ENCODE measurements at places on chromosomes 16 and 17. TPM values are rescaled to one million over a fixed set of nuclear protein-coding genes. Genes with fewer than 3 reads are reported as not detected.

Gene KRT27
- not detected for total RNA-seq

Gene GDE1
- 50.5 TPM for total RNA-seq

Gene MYL4
- 2.0 TPM for total RNA-seq

Gene CSH2
- not detected for total RNA-seq

Gene EVPL
- not detected for total RNA-seq

Gene CHST5
- not detected for total RNA-seq

Gene JPH3
- 0.09 TPM for total RNA-seq

Gene TANC2
- 30.8 TPM for total RNA-seq

Gene MED31
- 28.0 TPM for total RNA-seq

GRCh38 chr17:37133136-37133535 is 184.4 kb downstream of the AATF start:
- no peaks in the 10 kb centered on the region for H3K27me3 ChIP-seq
- H3K36me3 ChIP-seq, result peaks cover 18% of the 10 kb centered on the region
- H3K27ac ChIP-seq, result no peak overlapping the region
- DNase-seq, result no peak
- no peak overlapping the region for H3K4me3 ChIP-seq

- no peaks in the 10 kb centered on the region for H3K36me3 ChIP-seq
- H3K4me1 ChIP-seq, result no peaks in the 10 kb centered on the region
- H3K27ac ChIP-seq, result no peak overlapping the region
- DNase-seq, result no peak
These were observed 703.2 kb downstream of the MAF start for GRCh38 chr16:78897299-78897698.

GRCh38 chr17:78082988-78083387 is 45.6 kb downstream of the TMC6 start:
- no peaks in the 10 kb centered on the region for H3K4me1 ChIP-seq
- no peak for DNase-seq

DNA sequence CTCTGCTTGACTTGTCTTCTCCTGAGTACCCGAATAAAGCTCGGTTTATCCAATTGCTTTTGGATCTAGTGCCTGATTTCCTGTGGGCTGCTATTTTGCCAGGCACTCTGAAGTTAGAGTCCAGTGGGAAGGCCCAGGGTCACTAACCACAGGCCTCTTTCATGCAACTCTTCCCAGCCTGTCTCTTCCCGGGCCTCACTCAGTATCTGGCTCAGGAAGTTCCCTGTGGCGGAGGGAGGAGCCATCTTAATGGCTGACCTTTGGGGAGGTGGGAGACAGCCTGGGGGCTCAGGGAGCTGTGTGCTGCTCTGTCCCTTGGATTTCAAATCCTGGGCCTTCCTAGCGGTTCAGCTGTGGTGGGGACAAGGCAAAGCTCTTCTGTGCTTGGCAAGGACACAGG is 328.5 kb downstream of the SLC39A11 start:
- no peak overlapping the region for H3K4me3 ChIP-seq
- no peak overlapping the region for H3K27ac ChIP-seq

DNA sequence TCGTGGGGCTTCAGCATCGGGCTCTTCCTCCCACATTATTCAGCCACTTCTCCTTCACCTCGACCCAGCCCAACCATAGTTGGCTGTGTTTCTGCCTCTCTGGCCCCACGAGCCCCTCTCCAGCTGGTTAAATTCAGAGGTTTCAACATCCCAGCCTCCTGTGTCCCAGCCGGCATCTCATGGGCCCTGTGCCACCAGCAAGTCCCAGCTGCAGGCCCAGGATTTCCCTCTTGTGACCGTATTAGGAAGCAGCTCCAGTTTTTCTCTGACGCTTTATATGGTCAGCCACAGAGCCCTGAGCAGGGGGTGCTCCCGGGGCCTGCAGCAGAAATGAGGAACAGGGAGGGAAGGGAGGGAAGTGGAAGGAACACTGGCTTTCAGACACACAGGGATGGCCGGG is 27.4 kb downstream of the MYH11 start:
- H3K27ac ChIP-seq, result no peak overlapping the region
- H3K4me1 ChIP-seq, result no peaks in the 10 kb centered on the region
- no peak overlapping the region for H3K4me3 ChIP-seq
- no peak for DNase-seq
- H3K27me3 ChIP-seq, result no peaks in the 10 kb centered on the region

DNA sequence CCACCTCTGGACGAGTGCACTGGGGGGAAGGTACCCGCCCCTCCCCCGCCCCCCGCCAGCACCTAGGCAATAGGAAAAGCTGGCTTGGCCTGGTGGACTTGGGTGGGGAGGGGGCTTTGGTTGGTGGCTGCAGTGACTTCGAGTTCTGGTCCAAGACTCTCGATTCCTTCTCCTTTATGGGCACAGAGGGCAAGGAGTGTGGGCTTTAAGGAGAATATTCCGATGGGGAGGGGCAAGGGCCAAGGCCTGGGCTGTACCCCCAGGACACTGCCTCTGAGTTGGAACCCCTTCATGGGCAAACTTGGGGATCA is 409 bp downstream of the ACSF2 start:
- H3K4me1 ChIP-seq, result peaks cover 36% of the 10 kb centered on the region
- H3K36me3 ChIP-seq, result no peaks in the 10 kb centered on the region
- DNase-seq, result no peak
- no peak overlapping the region for H3K27ac ChIP-seq
- peak overlapping the region; percentile 72 for H3K4me3 ChIP-seq
- H3K27me3 ChIP-seq, result no peaks in the 10 kb centered on the region

DNA sequence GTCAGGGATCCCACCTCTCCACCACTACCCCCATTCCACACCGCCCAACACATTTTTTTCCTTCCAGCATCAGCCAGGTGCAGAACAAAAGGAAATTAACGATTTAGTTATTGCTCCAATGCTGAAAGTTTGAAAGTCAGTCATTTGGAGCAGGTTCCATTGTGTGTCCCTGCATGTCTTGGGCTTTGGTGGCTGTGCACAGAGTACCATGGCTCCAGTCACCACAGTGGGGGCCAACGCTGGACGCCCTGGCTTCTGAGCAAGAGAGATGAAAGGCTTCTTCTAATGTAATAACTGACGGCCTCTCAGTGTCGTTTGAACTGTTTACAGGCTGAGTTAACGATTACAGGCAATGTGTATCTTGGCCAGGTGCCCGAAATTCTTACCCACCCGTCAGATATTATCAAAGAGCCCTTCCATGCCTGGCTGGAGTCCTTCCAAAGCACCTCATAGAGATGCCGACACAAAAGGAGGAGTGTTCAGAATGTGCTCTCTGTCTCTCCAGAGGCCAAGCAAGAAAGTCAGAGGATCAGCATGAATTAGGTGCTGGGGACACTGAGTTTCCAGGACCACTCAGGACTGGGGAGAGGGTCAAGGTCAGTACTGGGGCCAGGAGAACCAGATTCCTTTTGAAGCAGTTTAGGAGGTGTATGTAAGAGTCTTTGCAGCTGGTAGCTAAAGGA is 25.9 kb downstream of the RNF43 start:
- peaks cover 10% of the 10 kb centered on the region for H3K27me3 ChIP-seq
- H3K4me1 ChIP-seq, result peaks cover 7% of the 10 kb centered on the region
- peak; percentile 82 for DNase-seq
- H3K36me3 ChIP-seq, result no peaks in the 10 kb centered on the region
- no peak overlapping the region for H3K4me3 ChIP-seq
- no peak overlapping the region for H3K27ac ChIP-seq

GRCh38 chr16:73265935-73266334 is 218.0 kb upstream of the ZFHX3 start:
- no peaks in the 10 kb centered on the region for H3K27me3 ChIP-seq
- DNase-seq, result no peak
- H3K4me1 ChIP-seq, result no peaks in the 10 kb centered on the region
- H3K27ac ChIP-seq, result no peak overlapping the region
- no peaks in the 10 kb centered on the region for H3K36me3 ChIP-seq

DNA sequence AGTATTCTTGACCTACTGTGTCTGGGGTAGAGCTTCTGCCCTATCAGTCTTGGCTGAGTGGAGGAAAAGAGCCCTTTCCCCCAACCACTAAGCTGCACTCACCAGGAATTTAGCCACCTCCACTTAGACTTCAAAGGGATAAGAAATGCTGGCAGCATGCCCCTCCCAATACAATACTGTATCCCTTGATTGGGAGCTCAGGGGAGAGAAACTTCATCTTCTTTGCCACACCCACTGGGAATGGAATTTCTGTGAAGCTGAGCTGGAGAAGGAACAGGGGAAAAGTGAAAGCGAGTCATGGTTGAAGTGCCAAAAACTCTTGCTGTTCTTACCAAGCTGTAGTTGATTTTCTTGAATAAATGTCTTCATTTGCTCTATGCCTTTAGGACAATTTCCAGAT is 68.8 kb downstream of the CEP112 start:
- H3K4me1 ChIP-seq, result no peaks in the 10 kb centered on the region
- no peak overlapping the region for H3K27ac ChIP-seq
- H3K36me3 ChIP-seq, result peaks cover 2% of the 10 kb centered on the region

DNA sequence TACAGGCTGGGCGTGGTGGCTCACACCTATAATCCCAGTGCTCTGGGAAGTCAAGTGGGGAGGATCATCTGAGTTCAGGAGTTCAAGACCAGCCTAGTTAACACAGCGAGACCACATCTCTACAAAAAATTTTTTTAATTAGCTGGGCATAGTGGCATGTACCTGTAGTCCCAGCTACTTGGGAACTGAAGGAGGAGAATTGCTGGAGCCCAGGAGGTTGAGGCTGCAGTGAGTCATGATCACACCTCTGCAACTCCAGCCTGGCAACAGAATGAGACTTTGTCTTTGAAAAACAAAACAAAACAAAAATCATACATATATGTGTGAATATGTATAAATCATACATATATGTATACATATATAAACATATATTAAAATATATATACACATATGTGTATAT is 54.1 kb upstream of the MARCHF10 start:
- H3K27me3 ChIP-seq, result peaks cover 11% of the 10 kb centered on the region
- H3K4me1 ChIP-seq, result no peaks in the 10 kb centered on the region
- no peak overlapping the region for H3K27ac ChIP-seq
- DNase-seq, result no peak
- no peaks in the 10 kb centered on the region for H3K36me3 ChIP-seq
- no peak overlapping the region for H3K4me3 ChIP-seq

- H3K27me3 ChIP-seq, result no peaks in the 10 kb centered on the region
- H3K4me3 ChIP-seq, result no peak overlapping the region
- no peak for DNase-seq
- H3K27ac ChIP-seq, result no peak overlapping the region
These were observed 102.7 kb downstream of the UTP18 start for GRCh38 chr17:51362811-51363585.

DNA sequence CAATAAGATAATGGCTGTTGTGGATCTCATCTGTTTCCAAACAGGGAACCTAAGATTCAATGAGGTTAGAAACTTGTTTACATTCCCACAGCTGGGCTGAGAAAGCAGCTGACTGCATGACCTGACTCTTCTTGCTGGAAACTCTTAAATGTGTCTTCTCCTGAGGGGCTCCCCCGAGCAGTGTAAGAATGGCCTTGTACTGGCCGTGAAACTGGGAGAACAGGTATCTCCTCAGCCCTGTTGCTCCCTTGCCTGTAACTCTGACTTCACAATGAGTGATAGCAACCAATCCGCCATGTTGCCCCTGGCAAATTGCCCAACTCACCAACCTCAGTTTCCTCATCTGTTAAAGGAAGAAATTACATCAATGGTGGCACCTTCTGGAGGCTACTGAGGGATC is 59.1 kb upstream of the CCL2 start:
- H3K27ac ChIP-seq, result no peak overlapping the region
- H3K36me3 ChIP-seq, result no peaks in the 10 kb centered on the region
- DNase-seq, result no peak
- H3K4me3 ChIP-seq, result no peak overlapping the region
- peaks cover 7% of the 10 kb centered on the region for H3K27me3 ChIP-seq
- H3K4me1 ChIP-seq, result peaks cover 3% of the 10 kb centered on the region

GRCh38 chr17:48678141-48678971 is 44.0 kb downstream of the PRAC1 start:
- peak; percentile 53 for DNase-seq
- no peak overlapping the region for H3K27ac ChIP-seq
- no peak overlapping the region for H3K4me3 ChIP-seq
- peaks cover 19% of the 10 kb centered on the region for H3K27me3 ChIP-seq
- no peaks in the 10 kb centered on the region for H3K36me3 ChIP-seq
- no peaks in the 10 kb centered on the region for H3K4me1 ChIP-seq

GRCh38 chr17:39794249-39794970 is 56.7 kb downstream of the GRB7 start:
- no peak overlapping the region for H3K4me3 ChIP-seq
- H3K4me1 ChIP-seq, result no peaks in the 10 kb centered on the region
- no peak overlapping the region for H3K27ac ChIP-seq
- H3K36me3 ChIP-seq, result no peaks in the 10 kb centered on the region
- no peak for DNase-seq
- peaks cover 59% of the 10 kb centered on the region for H3K27me3 ChIP-seq

GRCh38 chr17:7217113-7217987 is 2.3 kb downstream of the DLG4 start:
- H3K4me3 ChIP-seq, result peak overlapping the region; percentile 54
- DNase-seq, result peak; percentile 53
- peaks cover 5% of the 10 kb centered on the region for H3K36me3 ChIP-seq
- no peaks in the 10 kb centered on the region for H3K27me3 ChIP-seq

GRCh38 chr17:8162233-8162996 is at the start of gene VAMP2:
Gene VAMP2, minus strand, starts transcription at chr17:8162948. Its CDS starts 69 bp downstream, at chr17:8162879.
- H3K4me1 ChIP-seq, result peaks cover 20% of the 10 kb centered on the region
- H3K4me3 ChIP-seq, result peak within 1 kb of the TSS; percentile 55
- peaks cover 7% of the 10 kb centered on the region for H3K36me3 ChIP-seq
- DNase-seq, result peak; percentile 58
- H3K27me3 ChIP-seq, result no peaks in the 10 kb centered on the region
